Amygdala (tissue), 56 donors: ENCODE measurements at places on chromosomes 3 and 15.

GRCh38 chr15:68687136-68687735 lies 108.4 kb downstream of the CORO2B start:
- no peak for DNase-seq

DNA sequence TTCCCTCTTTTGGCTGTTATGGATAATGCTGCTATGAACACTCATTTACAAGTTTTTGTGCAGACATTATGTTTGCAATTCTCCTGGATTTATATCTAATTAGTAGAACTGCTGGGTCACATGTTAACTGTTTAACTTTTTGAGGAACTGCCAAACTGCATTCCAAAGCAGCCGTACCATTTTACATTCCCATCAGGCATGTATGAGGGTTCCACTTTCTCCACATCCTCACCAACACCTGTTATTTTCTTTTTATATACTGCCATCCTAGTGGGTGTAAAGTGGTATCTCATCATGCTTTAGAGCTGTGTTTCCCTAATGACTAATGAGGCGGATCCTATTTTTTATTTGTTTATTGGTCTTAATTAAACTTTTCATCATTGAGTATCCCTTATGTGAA lies 9.2 kb downstream of the KPNA4 start:
- no peak for DNase-seq

GRCh38 chr3:174342941-174343501 lies 516.1 kb upstream of the NAALADL2 start:
- DNase-seq = no peak

GRCh38 chr15:70044168-70044567 lies 53.5 kb downstream of the TLE3 start:
- DNase-seq = no peak

- DNase-seq = no peak
Measured at GRCh38 chr3:10259798-10260197, 11.5 kb downstream of the TATDN2 start.

- DNase-seq = no peak
Measured at GRCh38 chr3:126956866-126957650, 25.9 kb upstream of the PLXNA1 start.

DNA sequence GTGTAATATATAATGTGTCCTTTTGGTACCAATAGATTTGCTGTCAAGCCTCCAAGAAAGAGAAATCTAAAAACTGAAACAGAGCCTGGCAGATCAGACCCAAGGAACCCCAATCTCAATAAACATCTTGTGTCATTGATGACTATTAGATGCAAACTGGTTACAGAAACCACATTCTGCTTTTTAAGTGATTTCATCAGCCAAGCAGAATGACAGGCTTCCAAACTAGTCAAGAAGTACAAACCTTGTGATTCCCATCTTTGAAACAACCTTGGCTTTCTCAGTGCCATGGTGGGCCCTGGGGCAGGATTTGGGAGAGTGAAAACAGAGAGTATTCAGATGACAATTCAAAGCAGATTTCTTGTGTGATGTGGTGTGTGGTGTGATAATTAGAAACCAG lies 45.6 kb upstream of the STRIT1 start:
- DNase-seq = no peak

- no peak for DNase-seq
Measured at GRCh38 chr3:14016900-14017475, 107.7 kb downstream of the CHCHD4 start.

- DNase-seq = no peak
Measured at GRCh38 chr3:172447611-172448579, at the start of gene GHSR. TSS of gene GHSR (minus strand) at chr3:172448456. CDS start at chr3:172448413, 43 bp downstream.
